ENCODE measurements at places on chromosomes 1 and 21.
A peak's percentile ranks its signal among the peaks of the same experiment; 100 is the strongest.

GRCh38 chr1:42479621-42480020 is 16.5 kb downstream of the CCDC30 start:
- no peak for DNase-seq

GRCh38 chr1:47031059-47031458 is 7.6 kb downstream of the CYP4X1 start:
- no peak for DNase-seq

GRCh38 chr1:181661569-181661968 is 178.3 kb downstream of the CACNA1E start:
- no peak for DNase-seq

- no peak for DNase-seq
Observed at GRCh38 chr21:17650292-17650691, 37.6 kb upstream of the BTG3 start.

DNA sequence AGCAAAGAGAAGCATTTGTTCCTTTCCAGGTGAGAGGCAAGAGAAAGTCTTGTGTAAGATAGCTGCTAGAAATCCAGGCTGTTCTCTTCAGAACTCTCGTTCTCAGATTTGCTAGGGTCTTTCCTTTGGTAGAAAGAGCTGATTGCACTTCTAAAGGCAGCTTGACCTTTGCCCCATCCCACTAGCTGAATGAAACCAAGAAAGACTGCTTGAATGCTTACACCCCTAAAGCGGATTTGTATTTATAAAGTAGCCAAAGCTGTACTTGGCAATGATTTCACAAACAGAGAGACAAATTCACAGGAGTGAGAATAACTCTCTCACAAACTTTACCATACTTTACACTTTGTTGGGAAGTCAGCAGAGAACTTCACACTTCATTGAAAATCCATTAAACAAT is 424.1 kb downstream of the TTLL7 start:
- no peak for DNase-seq

GRCh38 chr1:162069334-162070093 is at the start of gene NOS1AP:
NOS1AP (plus strand) TSS chr1:162069691; CDS start chr1:162070178, 487 bp downstream.
- peak; percentile 67 for DNase-seq

DNA sequence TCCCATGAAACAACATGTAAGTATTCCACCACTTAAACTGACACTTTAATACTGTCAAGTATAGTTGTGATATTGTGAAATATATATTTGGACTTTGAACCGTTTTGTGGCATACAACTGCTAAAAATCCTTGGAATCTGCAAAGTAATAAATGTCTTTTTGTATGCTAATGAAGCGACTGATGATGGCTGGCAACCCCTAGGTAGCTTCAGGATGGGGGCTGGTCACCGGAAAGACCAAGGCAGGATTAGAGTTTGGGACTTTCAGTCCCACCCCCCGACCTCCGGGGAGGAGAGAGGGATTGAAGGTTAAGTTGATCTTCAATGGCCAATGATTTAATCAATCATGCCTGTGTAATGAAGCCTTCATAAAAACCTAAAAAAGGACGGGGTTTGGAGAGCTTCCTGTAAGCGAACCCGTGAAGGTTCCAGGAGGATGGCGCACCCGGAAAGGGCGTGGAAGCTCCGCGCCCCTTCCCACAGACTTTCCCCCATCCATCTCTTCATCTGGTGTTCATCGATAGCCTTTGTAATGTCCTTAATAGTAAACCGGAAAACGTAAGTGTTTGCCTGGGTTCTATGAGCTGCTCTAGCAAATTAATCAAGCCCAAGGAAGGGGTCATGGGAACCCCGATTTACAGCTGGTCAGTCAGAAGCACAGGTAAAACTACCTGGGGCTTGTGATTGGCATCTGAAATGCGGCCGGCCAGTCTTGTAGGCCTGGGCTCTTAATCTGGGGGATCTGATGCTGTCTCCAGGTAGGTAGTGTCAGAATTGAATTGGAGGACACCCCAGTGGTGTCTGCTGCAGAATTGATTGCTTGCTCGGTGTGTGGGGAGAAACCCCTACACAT is 1.8 kb upstream of the ZNF281 start:
- DNase-seq: no peak

DNA sequence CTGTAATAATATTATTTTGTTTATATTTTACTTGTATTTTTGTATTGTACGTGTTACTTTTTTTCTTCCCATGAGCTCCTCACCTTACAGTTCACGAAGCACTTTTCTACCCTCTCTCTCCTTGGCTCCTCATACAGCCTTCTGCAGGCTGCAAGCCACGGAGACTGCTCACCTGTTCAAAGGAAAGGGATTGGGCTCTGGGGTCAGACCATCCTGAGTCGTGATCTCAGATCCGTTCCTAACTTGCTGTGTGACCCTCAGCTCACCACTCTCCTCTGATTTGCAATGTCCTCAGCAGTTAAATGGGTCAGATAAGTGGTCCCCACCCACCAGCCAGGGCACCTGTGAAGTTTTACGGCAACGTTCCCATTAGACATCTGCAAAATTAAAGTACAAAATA is 54.1 kb downstream of the VWA5B1 start:
- DNase-seq: no peak

DNA sequence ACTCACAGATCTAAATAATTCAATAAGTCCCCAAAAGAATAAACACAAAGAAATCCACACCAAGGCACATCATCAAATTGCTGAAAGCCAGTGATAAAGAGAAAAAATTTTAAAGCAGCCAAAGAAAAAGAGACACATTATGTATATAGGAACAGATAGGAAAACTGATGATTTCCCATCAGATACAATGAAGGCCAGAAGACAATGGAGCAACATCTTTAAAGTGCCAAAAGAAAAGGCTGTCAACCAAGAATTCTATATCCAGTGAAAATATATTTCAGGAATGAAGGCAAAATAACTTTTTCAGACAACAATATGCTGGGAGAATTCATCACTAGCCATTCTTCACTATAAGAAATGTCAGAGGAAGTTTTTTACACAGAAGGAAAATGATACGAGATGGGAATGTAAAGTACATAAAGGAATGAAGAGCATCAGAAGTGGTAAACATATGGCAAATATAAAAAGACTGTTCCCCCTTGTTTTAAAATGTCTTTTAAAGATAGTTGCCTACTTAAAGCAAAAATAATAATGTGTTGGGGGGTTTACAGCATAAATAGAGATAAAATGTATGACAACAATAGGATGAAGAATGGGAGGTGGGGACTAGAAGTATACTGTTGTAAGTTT is 9.4 kb upstream of the MYOG start:
- DNase-seq: no peak

Data from stimulated activated CD8-positive, alpha-beta memory T cell treated with anti-CD3 and anti-CD28 coated beads, Interleukin-4, amount 100 ng/mL, for 24 hours (primary cell).